A549 treated with RU486 at 1 μM for 4 hours (cell line): ENCODE measurements at places on chromosomes 13 and 19. TPM values are rescaled to one million over a fixed set of nuclear protein-coding genes. Genes with fewer than 3 reads are reported as not detected.

Gene IFNL1
- total RNA-seq, result 0.23 to 0.28 TPM in 2 of 5 replicates, not detected in the others

Gene MEDAG
- total RNA-seq, result 0.09 to 0.23 TPM (median 0.13 TPM) in 3 of 5 replicates, not detected in the others

Gene CALR3
- not detected in 5 replicates for total RNA-seq

Gene RAX2
- total RNA-seq, result not detected in 5 replicates

Gene C13orf42
- total RNA-seq, result not detected in 5 replicates

Gene DKKL1
- total RNA-seq, result 0.37 to 1.0 TPM (median 0.48 TPM) in 5 replicates

Gene PTPRH
- total RNA-seq, result 3.7 to 5.2 TPM (median 4.3 TPM) in 5 replicates

Gene KLK12
- not detected in 5 replicates for total RNA-seq

Gene ZNF613
- total RNA-seq, result 0.67 to 1.2 TPM (median 0.91 TPM) in 5 replicates

Gene ZNF135
- not detected in 5 replicates for total RNA-seq

Gene CSNK1A1L
- not detected in 5 replicates for total RNA-seq

Gene CACNG8
- 0.69 to 1.5 TPM (median 1.3 TPM) in 5 replicates for total RNA-seq

Gene THSD8
- 0.70 to 17.2 TPM (median 12.5 TPM) in 4 of 5 replicates, not detected in the other for total RNA-seq

Gene SULT2A1
- total RNA-seq, result not detected in 5 replicates

Gene SPRY2
- total RNA-seq, result 7.2 to 11.8 TPM (median 11.0 TPM) in 5 replicates

Gene CYSLTR2
- total RNA-seq, result not detected in 5 replicates

Gene REEP6
- total RNA-seq, result 3.8 to 5.9 TPM (median 5.4 TPM) in 5 replicates

Gene IGFL3
- total RNA-seq, result 0.27 to 0.32 TPM in 2 of 5 replicates, not detected in the others

Gene SLC6A16
- total RNA-seq, result 0.90 to 1.8 TPM (median 1.3 TPM) in 5 replicates

Gene TRIP10
- total RNA-seq, result 55.9 to 66.1 TPM (median 62.1 TPM) in 5 replicates

Gene KLK4
- 0.43 TPM in 1 of 5 replicates, not detected in the others for total RNA-seq
